ENCODE measurements at places on chromosomes 11 and 22.

DNA sequence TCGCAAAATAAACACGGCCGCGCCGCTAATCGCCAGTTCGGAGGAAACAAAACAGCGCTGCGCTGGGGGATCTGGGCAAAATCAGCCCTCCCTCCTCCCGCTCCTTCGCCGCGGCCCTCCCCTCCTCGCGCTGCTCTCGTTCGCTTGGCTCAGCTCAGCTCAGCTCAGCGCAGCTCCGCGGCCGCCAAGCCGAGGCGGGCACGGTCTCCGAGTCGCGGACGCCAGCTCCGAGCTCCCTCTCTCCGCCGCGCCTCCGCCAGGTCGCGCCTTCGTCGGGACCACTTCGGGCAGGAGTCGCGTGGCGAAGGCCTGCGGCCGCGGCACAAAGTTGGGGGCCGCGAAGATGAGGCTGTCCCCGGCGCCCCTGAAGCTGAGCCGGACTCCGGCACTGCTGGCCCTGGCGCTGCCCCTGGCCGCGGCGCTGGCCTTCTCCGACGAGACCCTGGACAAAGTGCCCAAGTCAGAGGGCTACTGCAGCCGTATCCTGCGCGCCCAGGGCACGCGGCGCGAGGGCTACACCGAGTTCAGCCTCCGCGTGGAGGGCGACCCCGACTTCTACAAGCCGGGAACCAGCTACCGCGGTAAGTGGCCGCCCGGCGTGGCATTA is at the start of gene SPON1:
Gene SPON1 (plus strand): TSS at position 162 of the 607 bp plus-strand sequence. CDS start 182 bp downstream, at position 344.
- peak; percentile 38 for DNase-seq

- no peak for DNase-seq
Observed at GRCh38 chr22:48105259-48105658, 1342.8 kb downstream of the TBC1D22A start.

GRCh38 chr22:35717572-35717971 is at the start of gene APOL5:
Gene APOL5 (plus strand): TSS chr22:35717872. CDS start chr22:35717872, 0 bp downstream.
- DNase-seq: no peak

- peak; percentile 75 for DNase-seq
Observed at GRCh38 chr22:37661160-37661924, 2.8 kb downstream of the PDXP start.
